Kidney (tissue), 22 donors: ENCODE measurements at places on chromosomes 3 and 15. TPM values are rescaled to one million over a fixed set of nuclear protein-coding genes. Genes with fewer than 3 reads are reported as not detected.

Gene TUSC7
- not detected for total RNA-seq

Gene ULK4
- total RNA-seq: 20.5 TPM

Gene EXD1
- not detected for total RNA-seq

Gene ADAMTSL3
- total RNA-seq: 23.4 TPM

Gene ZNF80
- 0.28 TPM for total RNA-seq

Gene TMOD2
- 9.3 TPM for total RNA-seq
